ENCODE measurements at places on chromosomes 1 and 21.

- DNase-seq = no peak
Measured at GRCh38 chr1:119090250-119090649, 50.2 kb downstream of the WARS2 start.

DNA sequence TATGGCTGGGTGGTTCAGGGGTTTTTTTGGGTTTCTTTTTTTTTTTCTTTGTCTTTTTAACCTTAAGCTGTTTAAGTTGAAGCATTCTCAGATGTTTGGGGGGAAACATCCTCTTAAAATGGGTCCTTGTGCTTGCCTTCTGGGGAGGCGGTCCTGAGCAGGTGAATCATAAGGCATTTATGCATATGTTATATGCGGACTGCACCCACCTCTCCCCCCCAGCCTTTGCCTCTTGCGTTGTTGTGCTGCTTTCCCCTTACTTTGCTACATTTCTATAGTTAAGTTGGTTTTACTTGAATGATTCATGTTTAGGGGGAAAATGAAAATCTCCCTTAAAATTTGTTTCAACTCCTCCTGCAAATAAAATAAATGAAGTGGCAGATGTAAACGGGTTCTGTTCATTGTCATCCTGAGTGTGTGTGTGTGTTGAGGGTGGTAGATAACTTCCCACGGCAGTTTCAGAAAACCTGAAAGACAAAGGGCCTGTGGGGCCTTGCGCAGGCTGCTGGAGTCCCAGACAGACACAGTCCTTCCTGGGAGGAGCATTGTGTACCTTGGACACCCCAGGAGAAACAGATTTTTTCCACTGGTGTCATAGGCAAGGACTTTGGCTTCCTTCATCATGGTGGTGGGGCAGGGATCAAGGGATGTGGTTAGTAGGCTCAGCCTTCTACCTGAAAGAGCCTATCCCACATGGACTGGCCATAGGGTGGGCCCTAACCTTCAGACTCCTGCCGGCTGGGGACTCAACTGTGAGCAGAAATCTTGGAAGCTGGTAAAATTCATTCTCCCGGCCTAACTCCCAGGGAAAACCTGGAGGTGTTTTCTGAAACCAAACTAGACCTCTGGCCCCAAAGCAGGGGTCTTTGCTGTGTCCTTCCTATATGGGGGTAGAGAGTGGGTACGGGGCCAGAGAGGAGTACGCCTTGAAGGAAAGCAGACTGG, 926 bp upstream of the SH3D21 start:
- no peak for DNase-seq

DNA sequence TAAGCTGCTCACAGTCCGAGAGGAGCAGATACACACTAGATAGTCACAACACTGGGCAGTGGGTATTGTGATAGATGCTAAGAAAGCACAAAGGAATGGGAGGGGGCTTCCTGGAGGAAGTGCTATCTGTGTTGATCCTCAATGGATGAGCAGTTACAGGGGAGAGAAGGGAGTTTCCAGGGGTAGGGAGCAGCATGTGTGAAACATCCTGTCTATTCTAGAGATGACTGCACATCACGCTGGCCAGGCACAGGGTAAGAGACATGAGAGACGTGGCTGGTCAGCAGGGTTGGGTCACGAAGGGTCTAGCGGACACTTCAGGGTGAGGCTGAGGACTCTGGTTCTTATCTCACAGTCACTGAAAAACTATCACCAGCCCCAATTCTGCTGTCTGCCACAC, 235.2 kb downstream of the TRABD2B start:
- DNase-seq = no peak

GRCh38 chr21:37675202-37675801, 241.0 kb downstream of the KCNJ6 start:
- no peak for DNase-seq

- DNase-seq = no peak
Measured at GRCh38 chr1:29496701-29497100, 260.4 kb downstream of the PTPRU start.

- DNase-seq = no peak
Measured at GRCh38 chr1:20903437-20903836, 116.3 kb upstream of the HP1BP3 start.

- DNase-seq = no peak
Measured at GRCh38 chr1:201883786-201884185, 4.9 kb upstream of the SHISA4 start.

DNA sequence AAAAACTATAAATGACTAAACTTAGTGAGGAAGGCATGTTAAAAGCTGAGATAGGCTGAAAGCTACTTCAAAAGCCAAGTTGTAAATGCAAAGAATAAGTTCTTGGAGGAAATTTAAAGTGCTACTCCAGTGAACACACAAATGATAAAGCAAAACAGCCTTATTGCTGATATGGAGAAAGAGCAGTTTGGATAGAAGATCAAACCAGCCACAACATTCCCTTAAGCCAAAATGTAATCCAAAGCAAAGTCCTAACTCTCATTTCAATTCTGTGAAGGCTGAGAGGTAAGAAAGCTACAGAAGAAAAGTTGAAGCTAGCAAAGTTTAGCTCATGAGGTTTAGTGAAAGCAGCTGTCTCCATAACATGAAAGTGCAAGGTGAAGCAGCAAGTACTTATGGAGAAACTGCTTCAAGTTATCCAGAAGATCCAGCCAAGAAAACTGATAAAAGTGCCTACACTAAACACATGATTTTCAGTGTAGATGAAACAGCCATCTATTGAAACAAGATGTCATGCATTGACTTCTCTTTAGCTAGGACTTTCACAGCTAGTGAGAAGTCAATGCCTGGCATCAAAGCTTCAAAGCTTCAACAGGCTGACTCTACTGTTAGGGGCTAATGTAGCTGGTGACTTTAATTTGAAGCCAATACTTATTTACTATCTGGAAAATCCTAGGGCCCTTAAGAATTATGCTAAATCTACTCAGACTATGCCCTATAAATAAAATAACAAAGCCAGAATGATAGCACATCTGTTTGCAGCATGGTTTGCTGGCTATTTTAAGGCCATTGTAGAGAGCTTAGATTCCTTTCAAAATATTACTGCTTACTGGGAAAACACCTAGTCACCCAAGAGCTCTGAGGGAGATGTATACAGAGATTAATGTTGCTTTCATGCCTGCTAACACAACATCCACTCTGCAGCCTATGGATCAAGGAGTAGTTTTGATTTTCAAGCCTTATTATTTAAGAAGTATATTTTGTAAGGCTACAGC, 188.6 kb downstream of the EIF4G3 start:
- no peak for DNase-seq

GRCh38 chr1:236301080-236301957, 19.6 kb upstream of the ERO1B start:
- DNase-seq = no peak

GRCh38 chr1:15129944-15130343, 23.6 kb upstream of the TMEM51 start:
- DNase-seq = no peak

GRCh38 chr1:61171346-61171745, 89.0 kb downstream of the NFIA start:
- DNase-seq = no peak

GRCh38 chr1:204275695-204276370, 62.0 kb upstream of the GOLT1A start:
- DNase-seq = no peak

All from DMS 273 treated with DMSO at 0.1 percent for 48 hours (cell line).